Activated naive CD4-positive, alpha-beta T cell (primary cell): ENCODE measurements at places on chromosomes 4 and X.

GRCh38 chrX:45518552-45518951 is 317.9 kb upstream of the DIPK2B start:
- DNase-seq = no peak

GRCh38 chrX:39941332-39941920 is 156.3 kb downstream of the BCOR start:
- DNase-seq = no peak

DNA sequence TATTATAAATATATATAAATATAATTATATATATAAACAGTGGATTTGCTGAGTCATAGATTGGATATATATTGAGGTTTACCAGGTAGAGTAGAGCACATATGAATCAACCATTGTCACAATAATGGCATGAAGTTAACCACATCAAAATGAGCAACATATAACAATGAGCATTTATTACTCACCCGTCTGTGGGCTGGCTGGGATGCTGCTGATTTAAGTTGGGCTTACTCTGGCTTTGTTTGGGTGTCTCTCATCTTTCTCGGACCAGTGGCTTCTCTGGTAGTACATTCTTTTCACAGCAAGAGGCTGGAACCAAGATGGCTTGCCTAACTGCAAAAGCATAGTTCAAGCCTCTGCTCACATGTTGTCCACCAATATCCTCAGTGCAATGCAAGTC is 111.7 kb upstream of the TAPT1 start:
- no peak for DNase-seq

- no peak for DNase-seq
These were observed 192.6 kb downstream of the AFAP1 start for GRCh38 chr4:7747062-7747385.

DNA sequence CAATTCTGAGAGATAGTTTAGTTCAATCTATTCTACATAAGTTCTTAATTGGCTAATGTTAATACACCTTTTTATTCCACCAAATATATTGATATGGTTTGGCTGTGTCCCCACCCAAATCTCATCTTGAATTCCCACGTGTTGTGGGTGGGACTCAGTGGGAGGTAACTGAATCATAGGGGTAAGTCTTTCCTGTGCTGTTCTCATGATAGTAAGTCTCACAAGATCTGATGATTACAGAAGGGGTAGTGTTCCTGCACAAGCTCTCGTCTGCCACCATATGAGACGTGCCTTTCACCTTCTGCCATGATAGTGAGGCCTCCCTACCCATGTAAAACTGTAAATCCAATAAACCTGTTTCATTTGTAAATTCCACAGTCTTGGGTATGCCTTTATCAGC is 11.3 kb downstream of the PPA2 start:
- no peak for DNase-seq

DNA sequence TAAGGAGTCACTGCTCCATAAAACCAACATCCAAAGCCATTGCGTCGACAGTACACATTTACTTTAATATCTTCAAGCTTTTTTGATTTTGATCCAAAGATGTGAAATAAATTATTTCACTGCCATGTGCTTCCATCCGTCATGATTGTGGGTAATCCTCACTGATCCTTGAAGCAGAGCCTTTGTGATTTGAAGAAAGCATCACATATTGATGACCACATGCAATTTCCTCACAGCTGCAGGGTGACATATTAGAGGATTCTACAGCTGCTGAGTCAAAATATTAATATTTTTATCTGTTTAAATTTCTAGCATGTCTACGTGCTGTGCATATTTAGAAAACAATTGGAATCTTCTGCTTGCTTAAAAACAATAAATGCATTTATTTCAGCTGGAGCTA is 196.8 kb upstream of the ANXA3 start:
- DNase-seq = no peak

DNA sequence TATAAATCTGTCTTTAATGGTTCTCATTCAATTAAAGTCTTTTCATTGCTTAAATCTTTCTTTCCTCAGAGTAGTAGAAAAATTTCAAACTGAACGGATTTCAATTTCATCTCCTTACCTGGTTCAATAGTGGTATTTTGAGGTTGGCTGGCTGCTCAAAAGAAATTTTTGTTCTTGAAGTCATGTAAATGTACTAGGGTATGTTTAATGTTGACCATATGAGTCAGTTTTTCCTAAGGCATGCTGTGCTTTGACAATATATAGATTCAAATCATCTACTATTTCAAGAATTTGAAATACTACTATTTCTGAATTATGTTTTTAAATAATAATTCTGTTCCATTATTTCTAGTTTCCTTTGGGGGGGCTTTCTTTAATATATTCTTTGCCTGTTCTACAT is 105.5 kb downstream of the PACRGL start:
- DNase-seq = no peak

- DNase-seq = no peak
These were observed 1.1 kb downstream of the GPR78 start for GRCh38 chr4:8581094-8581861.

GRCh38 chr4:143375326-143376073 is 38.8 kb downstream of the GAB1 start:
- no peak for DNase-seq
